ENCODE measurements at places on chromosomes 2 and 18.

DNA sequence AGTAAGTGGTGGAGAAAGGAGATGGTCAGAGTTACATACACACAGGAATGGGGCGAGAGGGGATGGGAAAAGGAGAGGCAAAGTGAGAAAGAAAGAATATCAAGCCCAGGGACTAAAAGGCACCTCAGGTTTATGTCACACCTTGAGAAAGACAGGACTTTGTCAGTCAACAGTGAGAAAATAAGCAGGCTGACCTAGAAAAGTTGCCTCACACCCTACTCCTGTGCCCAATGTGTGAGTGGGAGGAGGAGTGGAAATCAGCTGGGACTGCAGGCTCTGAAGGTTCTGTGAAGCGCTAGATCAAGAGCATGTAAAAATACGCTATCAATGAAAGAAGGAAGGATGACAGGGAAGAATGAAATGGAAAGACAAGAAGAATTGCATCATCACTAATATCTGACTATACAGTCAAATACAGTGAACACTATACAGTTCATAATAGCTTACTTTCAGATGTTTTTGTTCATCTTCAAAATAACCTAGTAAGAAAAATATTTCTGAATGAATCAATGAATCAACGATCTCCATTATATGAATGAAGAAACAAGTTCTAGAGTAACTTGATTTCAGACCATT lies 10.7 kb downstream of the VPS54 start:
- no peak for DNase-seq

DNA sequence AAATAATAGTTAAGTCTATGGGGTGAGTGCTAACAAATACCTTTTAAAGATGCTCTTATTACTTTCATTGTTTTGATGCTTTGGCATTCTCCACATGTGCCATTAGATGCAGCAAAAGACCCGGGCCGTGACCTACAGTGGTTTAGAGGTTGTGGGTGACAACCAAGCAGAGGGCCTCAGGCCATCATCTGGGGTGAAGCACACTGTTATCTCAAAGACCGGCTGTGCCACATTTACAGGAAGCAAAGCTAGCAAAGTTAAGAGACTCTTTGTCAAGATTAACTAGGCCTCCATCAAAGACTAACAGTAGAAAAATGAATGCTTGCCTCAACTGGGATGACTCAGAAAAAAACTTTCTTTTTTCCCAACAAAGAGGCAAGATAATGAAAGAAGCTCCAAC lies 695.3 kb downstream of the SATB2 start:
- no peak for DNase-seq

DNA sequence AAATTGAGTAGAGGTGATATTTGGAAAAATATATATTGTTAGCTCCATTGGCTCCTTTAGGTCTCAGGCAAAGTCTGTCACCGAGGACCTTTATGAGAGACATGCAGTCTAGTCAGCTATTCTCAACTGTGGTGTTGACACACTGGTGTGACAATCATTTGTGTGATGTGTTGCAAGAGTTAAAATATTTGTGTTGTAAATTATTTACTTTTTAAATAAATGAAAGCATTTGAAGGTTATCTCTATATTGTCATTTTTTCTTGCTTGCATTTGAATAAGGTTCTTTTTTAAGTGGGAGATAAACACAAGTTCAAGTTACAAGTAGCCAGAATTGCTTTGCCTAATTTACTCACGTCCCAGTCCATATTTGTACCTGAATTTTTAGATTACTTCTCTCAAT lies 4.3 kb downstream of the REL start:
- no peak for DNase-seq

DNA sequence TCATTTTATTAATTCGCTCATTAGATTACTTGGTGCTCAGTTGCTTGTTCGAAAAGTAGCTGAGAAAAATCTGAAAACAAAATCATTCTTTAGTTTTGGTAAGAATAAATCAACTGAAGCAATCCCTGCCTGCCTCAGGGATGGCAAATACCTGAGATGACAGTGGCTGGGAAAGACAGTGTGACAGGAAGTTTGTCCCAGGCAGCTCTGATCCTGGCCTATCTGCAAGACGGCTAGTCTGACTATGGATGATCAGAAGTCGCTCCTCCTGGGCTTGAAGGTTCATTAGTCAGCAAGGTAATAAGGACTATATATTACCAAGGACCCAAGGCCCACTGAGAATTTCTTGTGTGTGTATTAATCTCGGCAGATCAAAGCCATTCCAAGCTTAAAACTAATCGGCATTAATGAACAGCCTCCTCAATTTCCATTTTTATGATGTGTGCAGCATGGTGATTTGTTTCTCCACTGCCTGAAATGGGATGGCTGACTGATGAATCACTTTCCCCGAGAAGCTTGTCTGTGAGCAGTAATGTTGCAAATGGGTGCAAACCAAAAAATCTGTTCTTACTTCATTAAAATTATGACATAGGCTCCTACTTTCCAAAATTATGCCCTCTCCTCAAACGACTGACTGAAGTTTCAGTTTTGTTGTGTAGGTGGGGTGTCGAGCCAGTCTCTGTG lies 199.9 kb downstream of the ACTR3 start:
- DNase-seq: peak; percentile 4

- DNase-seq: no peak
Observed at GRCh38 chr2:218872645-218873358, 7.8 kb upstream of the WNT10A start.

GRCh38 chr2:4381049-4381448 lies 677.7 kb downstream of the DCDC2C start:
- no peak for DNase-seq

- DNase-seq: no peak
Observed at GRCh38 chr18:49874238-49874637, 60.9 kb upstream of the ACAA2 start.

- no peak for DNase-seq
Observed at GRCh38 chr2:218970894-218971293, 11.4 kb downstream of the CDK5R2 start.

- DNase-seq: no peak
Observed at GRCh38 chr2:9311488-9311887, 104.9 kb downstream of the ASAP2 start.

- DNase-seq: no peak
Observed at GRCh38 chr2:214960677-214961076, 151.2 kb upstream of the BARD1 start.

DNA sequence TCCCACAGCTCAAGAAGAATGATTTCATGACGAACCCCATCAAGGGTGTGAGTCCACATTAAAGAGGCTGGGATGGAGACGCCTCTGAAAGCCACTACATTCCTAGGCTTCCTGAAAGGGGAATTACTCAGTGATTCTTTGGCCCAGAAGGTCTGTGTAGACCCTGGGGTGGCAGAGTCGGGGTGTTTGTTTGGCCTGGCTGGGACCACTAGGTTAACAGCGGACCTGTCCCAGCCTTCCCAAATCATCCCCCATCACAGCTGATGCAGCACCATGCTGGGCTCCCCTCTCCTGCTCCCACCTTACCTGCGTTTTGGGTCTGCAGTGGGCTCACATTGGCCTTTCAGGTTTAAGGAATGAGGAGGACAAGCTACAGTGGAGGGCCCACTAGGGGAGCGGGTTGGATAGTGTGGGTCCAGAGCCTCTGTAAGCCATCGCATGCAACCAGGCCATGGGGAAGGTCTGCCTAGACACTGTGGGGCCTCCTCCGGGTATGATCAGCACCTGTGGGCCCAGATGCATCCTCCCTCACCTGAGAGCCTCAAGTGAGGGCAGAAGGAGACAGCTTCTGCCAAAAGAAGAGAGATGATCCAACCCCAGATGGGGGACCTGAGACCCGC lies 16.2 kb downstream of the DIPK1C start:
- no peak for DNase-seq

GRCh38 chr2:219565130-219566080 lies 5.9 kb downstream of the OBSL1 start:
- DNase-seq: no peak

DNA sequence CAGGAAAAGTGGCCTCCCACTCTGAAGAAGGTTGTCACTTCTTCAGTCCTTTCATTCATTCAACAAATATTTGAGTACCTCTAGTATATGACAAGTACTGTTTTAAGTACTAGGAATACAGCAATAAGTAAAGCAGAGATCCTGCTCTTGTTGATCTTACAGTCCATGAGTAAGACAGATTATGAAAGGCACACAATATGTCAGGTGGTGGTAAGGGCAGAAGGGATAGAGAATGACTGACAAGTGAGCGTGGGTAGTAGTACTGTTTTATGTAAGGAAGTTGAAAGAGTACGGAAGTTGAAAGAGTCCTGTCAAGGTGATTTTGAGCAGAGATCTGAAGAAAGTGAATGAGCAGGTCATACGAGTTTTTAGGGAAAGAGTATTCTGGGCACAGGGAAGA lies 111.3 kb downstream of the GALNT1 start:
- no peak for DNase-seq

DNA sequence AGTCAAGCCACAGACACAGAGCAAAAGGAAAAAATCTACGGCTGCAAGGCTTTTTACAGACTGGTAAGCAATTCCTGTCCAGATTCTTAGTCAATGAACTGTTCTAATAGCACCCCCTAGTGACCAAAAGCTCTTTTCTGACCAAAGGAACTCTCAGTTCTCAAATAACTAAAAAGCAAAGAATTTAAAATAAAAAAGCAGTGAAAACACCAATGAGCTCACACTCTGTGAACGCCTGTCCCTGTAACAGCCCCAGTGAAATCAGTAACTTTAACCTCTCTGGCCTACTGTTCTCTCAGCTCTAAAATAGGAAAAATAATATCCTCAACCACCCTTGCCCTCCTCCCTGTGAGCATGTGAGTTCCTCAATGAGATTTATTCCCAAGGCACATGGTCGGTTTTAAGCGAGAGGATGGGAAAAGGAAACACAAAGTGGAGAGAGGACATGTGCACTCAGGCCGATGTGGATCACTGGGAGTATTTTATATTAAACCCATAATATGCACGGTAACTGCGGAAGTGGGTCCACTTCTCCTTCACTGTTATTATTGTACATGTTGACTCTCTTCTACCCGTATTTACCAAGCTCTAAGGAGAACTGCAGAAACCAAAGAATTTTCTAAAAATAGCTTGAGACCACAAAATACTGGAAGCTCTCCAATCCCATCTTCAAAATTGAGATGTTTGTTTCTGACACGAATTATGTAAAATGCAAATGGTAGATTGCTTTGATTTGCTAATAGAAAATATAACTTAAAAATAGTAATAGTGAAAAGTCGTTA lies 128.5 kb downstream of the STK39 start:
- DNase-seq: no peak

GRCh38 chr2:36404318-36404717 lies 48.7 kb downstream of the CRIM1 start:
- DNase-seq: no peak

DNA sequence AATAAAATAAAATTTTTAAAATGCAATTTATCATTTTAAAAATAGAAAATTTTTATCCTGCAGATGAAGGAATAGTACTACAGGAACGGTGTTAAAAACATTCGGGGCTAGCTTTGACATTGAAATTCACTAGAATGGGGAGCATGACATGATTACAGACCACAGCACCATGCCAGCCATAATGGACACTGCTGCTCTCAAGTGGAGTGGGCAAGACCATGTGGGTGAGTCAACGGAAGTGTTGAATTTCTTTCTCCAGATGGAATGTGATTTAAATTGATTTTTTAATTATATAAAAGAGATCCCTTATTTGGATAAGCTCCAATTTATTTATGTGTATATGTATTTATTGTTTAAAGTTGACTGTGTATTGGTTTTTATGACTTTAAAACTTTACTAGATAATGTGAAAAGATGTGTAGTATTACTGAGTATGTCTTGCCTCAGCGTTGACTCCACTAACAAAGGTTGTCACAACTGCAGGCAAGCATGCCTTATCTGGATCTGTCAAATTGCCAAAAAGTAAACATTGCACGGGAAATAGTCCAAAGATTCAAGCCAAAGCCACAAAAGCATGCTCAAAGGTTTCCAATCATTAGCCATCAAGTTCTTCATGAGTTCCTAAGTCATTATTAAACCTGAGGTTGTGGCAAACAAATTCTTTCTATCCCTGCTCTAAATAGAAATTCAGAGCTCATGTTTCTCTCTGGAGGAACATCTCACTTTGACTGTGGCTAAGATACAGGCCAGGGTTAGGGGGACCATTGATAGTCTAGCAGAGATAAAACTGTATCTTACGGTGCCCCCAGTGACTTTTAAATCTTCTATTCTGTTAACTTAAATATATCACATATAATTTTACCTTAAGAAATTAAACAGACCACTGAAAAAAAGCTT lies 536.9 kb downstream of the TMX3 start:
- DNase-seq: no peak

DNA sequence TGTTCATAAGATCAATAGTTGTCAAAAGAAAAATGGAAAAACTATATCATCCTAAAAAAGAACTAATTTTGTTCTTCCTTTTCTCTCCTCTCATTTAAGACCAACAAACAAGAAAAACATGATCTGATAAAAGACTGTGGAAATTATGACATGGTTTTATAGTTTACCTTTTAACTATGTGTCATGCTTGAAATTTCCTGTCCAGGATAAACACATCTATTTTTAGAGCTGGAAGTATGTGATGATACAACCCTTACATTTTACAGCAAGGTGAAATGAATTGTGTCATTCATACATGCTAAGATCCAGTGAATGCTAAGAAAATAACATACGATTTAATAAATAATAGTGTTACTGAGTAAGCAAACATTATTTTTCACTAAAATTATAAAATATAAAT lies 89.9 kb downstream of the GULP1 start:
- DNase-seq: no peak

DNA sequence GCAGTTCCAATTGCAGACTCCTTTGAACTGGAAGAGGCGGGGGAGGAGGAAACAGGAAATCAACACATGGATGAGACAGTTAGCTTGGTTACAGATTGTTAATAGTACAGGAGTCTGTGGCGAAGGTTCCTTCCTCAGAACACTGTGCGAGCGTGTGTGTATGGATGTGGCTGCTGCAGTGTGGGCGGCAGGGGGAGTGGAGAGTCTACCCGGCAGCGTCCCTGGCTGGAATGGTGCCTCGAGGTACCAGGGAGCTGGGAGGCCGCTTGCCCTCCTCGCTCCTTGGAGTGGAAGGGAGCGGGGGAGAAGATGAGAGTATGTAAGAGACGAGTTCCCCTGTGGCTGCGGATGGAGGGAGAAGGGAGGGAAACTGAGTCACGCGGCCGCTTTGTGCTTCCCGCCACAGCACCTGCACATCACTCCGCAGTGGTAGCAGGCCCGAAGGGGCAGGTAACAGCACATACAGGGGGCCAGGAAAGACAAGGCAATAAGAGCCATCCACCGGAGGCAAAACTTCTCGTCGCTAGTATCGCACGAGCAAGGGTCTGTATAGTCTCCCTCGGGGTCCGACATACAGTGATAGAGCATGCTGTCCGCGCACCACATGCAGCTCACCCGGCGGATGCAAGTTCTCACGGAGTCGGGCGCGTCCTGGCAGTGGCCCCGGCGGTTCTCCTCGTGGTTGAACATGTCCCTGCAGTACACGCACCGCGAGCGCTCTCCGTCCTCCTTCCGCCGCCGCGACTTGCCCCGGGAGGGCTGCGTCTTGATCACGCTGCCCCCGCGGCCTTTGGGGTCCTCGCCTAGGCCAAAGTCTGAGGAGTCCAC lies 85.7 kb downstream of the ACTR2 start:
- peak; percentile 10 for DNase-seq

Data from occipital lobe (tissue), 3 donors.